ENCODE measurements at places on chromosomes 2 and 18.
A peak's percentile ranks its signal among the peaks of the same experiment; 100 is the strongest.

GRCh38 chr18:8659609-8660242 is 45.6 kb upstream of the MTCL1 start:
- peak; percentile 83 for DNase-seq

DNA sequence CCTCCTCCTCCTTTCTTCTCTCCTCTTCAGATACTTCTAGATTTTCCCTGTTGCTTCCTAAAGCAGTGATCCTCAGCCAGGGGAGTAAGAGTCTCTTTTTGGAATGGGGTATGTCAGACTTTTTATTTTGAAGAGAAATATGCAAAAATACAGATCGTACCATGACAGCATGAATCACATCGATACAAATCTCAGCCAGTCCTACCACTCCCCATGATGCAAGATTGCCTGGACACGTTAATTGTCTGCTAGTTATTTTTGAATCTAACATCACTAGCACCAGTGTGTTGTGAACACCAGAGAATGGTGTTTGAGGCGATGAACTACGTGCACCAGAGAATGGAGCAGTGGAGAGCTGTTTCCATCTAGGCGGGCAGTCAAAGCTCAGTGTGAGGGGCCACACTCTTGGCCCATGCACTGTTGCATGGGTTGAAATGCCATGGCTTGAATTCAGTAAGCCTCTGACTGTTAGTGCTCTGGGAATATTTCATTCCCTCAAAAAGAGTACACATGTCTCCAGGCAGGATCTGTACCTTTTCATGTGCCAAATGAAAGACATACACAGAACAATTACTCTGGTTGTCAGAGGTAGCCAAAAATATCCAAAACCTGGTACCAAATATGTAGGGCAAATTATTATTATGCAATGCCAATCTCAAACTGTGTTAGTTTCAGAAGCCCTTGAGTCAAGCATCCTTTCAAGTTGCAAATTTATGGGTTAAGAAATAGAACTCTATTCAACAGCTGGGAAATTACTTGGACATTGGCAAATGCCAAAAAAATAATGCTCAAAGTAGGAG is 46.3 kb upstream of the RALBP1 start:
- no peak for DNase-seq

GRCh38 chr2:207937253-207937652 is 88.1 kb downstream of the PLEKHM3 start:
- no peak for DNase-seq

DNA sequence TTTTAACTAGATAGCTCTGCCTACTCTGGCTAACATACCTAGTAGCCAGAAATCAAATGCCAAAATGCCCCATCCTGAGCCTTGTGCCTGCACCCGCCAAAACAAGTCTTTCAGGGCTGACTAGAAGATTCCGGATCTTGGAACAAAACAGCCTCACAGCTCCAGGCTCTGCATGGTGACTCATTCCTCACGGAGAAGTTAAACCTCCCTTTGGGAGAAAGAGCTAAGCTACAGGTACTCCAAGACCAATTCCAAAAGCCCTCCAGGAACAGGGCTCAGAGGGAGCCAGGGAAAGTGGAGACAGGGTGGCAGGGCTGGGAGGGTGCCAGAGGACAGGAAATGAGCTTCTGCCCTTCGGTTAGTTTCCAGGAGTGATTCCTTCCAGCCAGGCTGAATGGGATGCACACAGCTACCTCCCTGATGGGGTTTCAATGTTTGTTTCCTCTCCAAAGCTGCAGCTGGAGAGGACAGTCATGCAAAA is 295.6 kb downstream of the TNS1 start:
- peak; percentile 10 for DNase-seq

DNA sequence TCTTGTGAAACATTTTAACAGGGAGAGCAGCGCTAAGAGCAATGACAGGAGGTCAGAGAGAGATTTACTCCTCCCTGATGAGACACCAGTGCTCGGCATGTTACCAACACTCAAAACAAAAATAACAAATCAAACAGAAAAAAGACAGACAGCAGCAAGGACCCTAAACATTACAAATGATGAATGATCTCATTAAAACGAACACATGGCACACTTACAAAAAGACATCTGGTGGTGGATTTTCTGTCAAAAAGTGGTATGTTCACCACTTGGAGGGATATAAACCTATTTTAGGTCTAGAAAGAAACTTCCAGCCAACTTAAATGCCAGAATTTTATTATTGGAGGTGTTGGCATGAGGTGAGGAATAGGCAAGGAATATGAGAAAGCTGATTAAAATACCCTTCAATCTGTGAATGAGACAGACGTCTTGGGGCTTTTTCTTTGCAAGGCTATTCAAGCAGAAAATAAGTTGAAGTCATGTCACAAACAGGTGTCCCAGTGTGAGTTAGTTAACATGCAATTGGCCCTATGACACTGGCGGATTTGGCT is 112.8 kb downstream of the PRELID3A start:
- DNase-seq: no peak

- DNase-seq: no peak
Measured at GRCh38 chr2:161708350-161708975, 84.2 kb downstream of the SLC4A10 start.

- no peak for DNase-seq
Measured at GRCh38 chr2:240440704-240441320, 5.3 kb downstream of the GPC1 start.

- DNase-seq: no peak
Measured at GRCh38 chr2:47422016-47422415, 19.1 kb downstream of the MSH2 start.

DNA sequence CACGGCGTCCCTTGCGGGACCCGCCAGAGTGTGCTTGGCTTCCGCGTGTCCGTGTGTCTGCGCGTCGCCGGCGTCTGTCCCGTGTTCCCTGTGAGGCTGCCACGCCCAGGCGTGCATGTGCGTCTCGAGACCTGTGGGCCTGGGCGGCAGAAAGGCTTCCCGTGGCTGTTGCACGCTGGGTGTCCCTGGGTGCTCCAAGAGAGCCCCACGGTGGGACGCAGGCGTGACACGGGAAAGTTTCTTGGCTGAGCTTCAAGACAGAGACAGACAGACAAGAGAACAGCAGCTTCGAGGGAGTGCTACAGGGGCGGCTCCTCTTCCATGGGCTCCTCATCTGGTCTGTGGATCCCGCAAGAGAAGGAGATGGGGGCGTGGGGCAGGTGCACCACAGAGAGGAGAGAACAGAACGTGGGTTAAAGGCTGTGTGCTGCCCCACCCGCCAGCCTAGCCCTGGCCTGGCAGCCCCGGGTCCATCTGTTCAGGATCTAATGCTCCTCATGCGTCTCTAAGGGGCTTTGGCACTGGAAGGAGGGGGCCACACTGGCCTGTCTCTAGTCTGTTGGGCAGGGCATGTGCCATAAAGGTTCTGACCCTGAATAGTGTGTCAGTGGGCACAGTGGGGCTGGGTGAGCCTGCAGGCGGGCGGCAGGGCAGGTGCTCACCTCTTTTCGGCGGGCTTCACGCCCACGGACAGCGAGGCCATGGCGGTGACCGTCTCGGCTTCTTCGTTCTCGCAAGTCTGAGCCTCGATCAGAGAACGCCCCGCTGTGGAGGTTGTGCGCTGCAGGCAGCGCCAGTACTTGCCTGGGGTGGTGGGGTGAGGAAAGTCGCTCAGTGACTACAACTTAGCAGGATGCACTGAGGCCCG is 205.1 kb downstream of the TWIST2 start:
- DNase-seq: no peak

GRCh38 chr2:144518748-144519596 is 947 bp downstream of the ZEB2 start:
- no peak for DNase-seq

DNA sequence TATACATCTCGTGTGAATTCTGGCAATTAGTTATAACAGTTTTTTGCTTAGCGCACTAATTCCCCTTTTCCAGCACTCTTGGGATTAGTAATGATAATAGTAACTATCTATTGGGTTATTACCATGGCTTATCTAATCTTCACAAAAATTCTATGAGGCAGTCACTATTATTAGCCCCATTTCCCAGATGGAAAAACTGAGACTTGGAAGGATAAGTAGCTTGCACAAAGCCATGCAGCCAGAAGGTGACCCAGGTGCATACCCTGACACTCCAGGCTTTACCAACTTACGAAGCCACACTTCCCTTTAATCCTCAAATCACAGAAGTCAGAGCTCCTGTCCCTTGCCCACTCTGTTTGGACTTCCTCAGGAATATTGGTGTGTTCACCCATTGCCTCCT is 156.8 kb downstream of the CYP26B1 start:
- DNase-seq: no peak

DNA sequence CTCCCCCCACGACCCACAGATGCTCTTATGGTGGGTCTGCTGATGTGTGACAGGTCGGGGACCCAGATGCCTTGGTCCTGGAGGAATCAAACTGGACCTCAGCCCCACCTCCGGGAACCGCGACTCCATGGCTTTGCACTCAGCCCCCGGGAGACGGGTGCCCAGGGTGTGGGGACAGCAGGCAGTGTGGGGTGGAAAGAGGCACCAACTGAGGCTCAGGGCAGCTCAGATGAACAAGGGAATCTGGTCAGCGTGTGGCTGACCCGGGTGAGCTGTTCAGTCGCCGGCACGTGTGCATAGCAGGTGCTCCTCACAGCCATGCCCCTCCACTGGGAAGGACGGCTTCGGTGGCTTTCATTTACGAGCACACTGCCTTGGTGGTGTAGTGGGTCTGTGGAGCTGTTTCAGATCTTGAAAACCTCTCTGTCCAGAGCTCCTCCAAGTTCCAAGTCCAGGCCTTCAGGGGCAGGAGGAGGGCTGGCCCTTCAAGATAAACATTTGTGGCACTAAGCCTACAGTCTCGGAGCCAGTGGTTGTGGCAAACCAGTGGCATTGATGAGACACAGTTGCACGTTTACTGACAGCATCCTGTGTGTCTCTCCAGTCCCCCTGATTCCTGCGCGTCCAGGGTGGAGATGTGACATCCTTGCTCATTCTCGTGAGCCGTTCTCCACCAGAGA is 471.2 kb upstream of the HS6ST1 start:
- no peak for DNase-seq

DNA sequence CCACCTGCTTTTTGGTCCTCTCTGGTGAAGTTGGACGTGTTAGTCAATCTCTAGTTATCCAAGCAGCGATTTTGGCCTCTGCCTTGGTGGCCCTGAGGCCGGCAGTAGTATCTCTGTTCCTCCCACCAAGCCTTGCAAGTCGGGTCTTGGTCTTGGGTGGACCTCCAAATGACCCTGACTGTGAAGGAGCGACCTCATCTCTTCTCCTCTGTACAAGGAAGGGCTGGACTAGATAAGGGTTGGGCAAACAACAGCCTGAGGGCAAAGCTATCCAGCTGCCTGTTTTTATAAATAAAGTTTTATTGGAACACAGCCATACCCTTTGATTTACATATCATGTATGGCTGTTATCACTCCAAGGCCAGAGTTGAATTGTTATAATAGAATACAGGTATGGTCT is 74.6 kb upstream of the FOSL2 start:
- no peak for DNase-seq

DNA sequence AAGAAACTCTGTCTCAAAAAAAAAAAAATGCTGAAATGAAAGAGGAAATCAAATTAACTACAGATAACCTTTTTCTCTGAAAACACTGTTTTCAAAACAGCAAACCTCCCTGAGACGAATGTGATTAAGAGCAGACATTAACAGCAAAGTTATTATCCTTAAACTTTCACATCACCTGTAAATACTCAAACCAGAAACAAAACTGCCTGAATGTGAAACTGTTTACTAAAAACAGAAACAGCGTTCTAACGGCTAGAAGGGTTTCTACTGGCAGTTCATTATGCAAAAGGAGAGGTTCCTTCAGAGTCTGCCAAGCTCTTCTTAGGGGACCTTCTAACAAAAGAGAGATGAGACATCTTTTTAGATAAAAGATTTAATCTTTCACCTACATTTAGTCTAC is 45.9 kb downstream of the PNO1 start:
- DNase-seq: no peak

GRCh38 chr2:182717416-182717815 is 1.4 kb downstream of the DNAJC10 start:
- peak; percentile 66 for DNase-seq

DNA sequence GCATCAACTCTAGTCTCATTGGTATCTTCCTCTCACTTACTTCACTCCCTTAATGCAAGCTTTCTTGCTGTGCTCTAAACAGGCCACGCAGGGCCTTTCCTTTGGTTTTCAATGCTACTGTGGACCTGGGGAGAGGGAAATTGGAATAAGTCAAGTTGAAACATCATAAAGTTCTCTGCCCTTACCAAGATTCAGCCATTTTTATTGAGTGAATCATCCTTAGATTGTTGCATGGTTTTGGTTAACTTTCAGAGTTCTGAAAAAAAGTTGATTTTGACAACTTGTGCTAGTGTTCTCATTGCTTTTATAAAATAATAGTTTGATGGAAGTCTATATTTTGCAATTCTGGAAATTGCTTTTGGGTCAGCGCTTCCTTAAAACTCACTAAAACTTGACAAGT is 852.8 kb upstream of the ACVR2A start:
- DNase-seq: no peak

DNA sequence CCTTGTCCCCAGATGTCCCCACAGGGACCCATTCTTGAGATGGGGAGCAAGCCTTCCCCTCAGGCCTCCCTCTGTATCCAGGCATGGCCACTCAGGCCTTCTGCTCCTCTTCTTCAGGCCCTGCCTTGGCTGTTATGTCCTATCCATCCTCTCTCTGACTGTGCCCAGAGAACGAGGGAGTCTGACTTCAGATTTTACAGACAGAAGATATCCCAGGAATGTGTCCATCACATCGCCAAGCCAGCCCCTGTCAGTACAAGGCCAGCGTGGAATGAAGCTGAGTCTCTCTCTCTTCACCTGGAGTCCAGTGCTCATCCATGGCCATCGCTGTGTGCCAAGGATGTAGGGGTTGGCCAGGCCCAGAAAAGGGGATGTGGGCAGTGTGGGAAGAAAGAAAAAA is 57.6 kb downstream of the SDC1 start:
- no peak for DNase-seq

DNA sequence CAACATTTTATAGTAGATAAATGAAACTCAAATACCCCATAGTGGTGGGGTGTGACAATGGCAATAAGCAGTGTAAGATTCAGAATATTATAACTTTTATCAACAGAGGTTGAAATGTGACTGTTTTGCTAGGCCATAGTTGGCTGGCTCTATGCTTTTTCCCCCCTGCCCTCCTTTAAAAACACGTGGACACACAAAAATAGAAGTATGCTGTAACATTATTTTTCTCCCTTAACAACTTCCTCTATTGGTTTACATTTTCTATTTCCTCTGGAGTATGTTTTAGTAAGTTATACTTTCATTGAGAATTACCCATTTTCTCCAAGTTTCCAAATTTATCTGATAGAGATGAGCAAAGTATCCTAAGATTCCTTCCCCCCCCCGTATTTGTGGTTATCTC is 31.1 kb downstream of the NDUFAF7 start:
- no peak for DNase-seq
